ENCODE measurements at places on chromosomes 7 and 10.

DNA sequence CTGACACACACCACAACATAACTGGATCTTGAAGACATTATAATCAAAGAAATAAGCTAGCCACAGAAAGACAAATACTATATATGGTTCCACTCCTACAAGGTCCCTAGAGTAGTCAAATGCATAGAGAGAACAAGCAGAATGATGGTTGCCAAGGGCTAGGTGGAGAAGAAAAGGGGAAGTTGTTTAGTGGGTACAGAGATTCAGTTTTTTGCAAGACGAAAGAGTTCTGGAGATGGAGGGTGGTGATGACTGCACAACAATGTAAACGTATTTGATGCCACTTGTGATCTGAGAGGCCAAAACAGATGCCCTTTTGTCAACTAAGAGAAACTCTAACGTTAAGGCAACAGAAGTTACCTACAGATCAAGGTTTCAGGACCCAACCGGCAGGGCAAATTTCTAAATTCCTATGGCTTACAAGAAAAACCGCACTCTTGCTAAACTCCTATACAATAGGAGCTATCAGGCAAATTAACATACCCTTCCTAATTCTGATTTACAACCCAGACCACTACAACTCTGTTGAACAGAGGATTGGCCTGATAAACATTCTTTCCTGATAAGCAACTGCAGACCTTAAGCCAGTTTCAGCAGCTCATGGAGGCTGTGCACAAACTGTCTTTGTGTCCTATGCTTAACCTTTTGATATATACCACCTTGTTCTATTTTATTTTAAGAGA is 69.0 kb downstream of the FAM107B start:
- DNase-seq = no peak

- DNase-seq = no peak
These were observed 4.5 kb downstream of the PTER start for GRCh38 chr10:16441173-16441840.

- no peak for DNase-seq
These were observed 38.3 kb upstream of the PRLHR start for GRCh38 chr10:118633786-118634185.

GRCh38 chr10:47040041-47040491 is 128.8 kb downstream of the PTPN20 start:
- DNase-seq = no peak

- no peak for DNase-seq
These were observed 112.0 kb downstream of the ZEB1 start for GRCh38 chr10:31431021-31431420.

DNA sequence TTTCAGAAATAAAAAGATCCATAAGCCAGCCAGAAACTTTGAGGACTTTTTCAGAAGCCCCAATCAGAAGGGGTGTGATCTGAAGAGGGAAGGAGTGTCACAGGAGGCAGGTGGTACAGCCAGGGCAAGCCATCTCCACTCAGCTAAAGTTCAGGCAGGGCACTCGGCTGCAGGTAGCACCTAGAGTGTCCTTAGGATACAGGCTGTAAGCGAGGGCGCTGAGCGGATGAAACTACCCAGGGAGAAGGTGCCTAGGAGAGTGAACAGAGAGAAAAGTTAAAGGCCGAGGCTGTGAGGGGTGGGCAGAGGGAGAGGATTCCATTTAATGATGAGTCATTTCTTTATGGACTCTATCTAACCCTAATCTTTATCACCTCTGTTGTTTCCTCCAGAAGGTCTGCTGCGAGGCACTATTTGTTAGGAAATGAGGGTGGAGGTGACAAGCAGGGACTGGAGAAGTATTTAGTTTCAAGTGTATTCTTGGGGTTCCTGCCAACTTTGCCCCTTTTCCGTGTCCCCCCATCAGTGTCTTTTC is 29.8 kb upstream of the ZCCHC24 start:
- no peak for DNase-seq

DNA sequence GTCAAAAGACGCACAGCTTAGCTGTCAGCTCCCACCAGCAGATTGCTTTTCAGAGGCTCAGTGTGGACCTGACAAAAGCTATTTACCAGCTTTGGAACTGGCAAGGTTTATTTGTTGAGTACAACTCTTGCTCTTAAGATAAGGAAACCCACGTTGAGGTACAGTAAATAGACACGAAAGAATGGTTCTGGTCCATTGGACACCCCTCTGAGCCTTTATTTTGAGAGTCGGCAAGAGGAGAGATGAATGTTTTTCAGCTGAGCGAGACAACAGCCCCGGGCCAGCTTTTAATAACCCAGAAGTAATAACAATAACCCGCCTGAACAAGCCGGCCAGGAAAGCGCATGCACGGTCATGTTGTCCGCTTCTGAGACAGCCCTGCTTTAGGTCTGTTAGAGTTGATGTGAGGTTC is 49.0 kb downstream of the WNT2 start:
- no peak for DNase-seq

GRCh38 chr10:3987143-3987974 is 202.3 kb upstream of the KLF6 start:
- no peak for DNase-seq

- DNase-seq = peak; percentile 3
These were observed 63.0 kb downstream of the INSIG1 start for GRCh38 chr7:155360495-155361345.

DNA sequence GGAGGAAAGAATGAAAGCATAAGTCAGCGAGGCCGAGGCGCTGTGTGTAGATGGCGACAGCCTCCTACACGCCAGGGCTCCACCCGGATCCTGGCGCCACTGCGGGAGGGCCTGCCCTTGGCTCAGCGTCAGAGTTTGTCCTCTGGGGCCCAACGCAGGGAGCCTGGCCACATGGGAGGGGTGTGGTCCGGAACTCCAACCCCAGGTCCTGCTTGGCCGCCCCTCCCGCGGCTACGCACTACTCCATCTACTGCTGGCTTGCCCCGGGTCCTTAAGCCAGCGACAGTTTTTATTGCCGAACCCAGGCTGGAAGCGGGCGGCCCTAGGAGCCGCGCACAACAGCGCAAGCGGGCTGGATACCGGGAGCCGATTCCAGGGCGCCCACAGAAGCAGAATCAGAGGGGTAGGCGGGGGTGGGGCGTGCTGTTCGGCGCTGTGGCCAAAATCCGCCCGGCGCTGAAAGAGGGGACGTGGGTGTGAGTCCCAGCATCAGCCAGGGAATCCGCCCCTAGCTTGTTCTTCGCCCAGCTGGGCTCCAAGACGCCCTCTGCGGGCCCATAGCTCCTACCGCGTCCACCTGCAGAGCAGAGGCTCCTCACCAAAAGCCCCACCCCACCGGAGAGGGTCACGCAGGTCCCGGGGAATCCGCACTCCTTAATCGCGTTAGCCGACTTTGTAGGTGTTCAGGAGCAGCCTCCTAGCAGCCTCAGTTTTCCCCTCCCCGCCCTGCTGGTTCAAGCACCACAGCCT is 4.5 kb downstream of the KAZALD1 start:
- peak; percentile 46 for DNase-seq

GRCh38 chr10:68938117-68938516 is 17.9 kb upstream of the DDX21 start:
- DNase-seq = no peak

DNA sequence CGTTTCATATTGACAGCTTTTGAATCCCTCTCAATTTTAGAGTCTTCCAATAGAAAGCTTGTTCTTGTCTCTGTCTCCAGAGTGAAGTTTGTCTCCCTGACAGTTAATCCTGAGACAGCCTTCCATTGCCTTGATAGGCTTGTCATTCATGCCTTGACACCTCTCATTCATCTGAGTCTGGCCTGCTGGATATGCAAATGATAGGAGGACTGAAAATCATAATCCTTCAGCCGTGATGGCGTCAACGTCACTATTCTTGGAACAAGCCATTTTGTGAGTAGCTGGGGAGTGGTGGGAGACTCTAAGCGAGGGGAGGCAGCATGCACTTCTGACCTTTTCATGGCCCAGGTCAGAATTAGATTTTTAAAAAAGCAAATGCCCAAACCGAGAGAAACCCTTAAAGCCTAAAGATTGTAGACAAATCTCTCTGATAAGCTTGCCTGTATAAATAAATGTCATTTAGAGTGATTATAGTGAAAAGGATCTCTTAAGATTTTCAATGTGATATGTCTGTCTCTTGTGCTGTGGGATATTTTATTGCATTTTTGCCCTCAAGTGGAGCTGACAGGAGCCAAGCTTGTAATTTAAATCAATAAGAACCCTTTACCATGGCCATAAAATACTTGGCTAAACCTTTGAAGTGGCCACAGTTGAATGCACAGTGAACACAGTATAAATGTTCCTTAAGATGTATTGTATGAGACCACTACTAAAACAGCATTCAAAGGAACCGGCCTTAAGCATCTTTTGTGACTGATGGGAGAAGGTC is 148.8 kb downstream of the SNX10 start:
- no peak for DNase-seq

- DNase-seq = no peak
These were observed 102.6 kb upstream of the DDC start for GRCh38 chr7:50667789-50668226.

DNA sequence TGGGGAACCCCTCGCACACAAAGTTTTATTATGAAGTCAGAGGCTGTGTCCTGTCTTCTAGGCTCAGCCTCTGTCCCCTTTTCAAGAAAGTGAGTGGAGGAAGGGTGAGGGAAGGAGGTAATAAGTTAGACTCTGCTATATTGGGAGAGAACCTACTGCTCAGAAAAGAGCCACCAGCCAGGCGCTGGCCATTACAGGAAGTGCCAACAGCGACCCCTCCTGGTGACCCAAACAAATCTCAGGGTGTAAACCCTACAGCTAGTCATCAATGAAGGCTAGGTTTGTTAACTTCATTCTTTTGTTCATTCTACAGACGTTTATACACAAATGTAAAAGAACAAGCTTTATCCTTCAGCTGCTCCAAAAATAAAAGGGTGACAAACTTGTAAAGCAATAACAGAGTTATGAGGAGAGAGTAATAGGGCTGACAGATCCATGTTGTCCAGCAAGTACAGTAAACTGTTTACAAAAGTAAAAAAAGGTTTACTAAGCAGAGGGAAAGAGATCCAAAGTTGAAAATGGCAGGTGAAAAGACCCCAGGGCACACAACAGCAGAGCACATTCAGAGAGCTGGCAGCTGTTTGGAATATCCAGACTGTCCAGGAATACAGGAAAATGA is 82.7 kb downstream of the FAM204A start:
- peak; percentile 52 for DNase-seq

- peak; percentile 67 for DNase-seq
These were observed 134.4 kb downstream of the ITGA8 start for GRCh38 chr10:15585303-15585715.

- no peak for DNase-seq
These were observed 61.0 kb downstream of the STEAP1B start for GRCh38 chr7:22438994-22439393.

DNA sequence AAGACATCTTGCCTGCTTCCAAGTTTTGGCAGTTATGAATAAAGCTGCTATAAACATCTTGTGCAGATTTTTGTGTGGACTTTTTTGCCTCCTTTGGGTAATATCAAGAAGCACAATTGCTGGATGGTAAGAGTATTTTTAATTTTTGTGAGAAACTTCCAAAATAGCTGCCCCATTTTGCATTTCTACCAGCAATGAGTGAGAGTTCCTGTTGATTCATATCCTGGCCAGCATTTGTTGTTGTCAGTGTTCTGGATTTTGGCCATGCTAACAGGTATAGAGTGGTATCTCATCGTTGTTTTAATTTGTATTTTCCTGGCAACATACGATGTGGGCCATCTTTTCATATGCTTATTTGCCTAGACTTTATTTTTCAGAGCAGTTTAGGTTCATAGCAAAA is 53.9 kb downstream of the BTAF1 start:
- DNase-seq = no peak

DNA sequence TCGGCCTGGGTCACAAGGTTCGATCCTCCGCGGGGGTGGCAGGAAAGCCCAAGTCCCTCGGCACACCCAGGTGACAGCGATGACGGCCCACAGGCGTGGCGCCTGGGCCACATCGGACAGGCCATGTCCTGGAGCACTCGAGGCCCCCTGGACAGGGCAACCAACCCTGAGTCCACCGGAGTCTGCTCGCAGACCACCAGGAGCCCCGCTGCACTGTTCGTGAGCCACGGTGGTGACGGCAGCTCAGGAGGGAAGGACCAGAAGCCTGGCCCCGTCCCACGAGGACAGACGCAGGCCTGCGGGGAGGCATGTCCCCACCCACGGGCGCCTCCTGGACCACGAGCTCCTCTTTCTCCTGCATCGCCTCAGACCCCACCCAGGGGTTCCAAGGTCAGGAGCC is 22.4 kb upstream of the GPR146 start:
- DNase-seq = no peak

DNA sequence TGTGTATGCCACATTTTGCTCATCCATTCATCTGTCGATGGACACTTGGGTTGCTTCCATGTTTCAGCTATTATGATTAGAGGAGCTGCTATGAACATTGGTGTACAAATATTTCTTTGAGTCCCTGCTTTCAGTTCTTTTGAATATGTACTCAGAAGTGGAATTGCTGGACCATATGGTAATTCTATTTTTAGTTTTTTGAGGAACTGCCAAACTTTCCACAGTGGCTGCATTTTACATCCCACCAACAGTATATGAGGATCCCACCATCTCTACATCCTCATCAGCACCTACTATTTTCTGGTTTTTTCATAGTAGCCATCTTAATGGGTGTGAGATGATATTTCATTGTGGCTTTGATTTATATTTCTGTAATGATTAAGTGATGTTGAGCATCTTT is 44.7 kb upstream of the ZMIZ2 start:
- no peak for DNase-seq

- DNase-seq = no peak
These were observed 64.4 kb upstream of the HECTD2 start for GRCh38 chr10:91345716-91346115.

DNA sequence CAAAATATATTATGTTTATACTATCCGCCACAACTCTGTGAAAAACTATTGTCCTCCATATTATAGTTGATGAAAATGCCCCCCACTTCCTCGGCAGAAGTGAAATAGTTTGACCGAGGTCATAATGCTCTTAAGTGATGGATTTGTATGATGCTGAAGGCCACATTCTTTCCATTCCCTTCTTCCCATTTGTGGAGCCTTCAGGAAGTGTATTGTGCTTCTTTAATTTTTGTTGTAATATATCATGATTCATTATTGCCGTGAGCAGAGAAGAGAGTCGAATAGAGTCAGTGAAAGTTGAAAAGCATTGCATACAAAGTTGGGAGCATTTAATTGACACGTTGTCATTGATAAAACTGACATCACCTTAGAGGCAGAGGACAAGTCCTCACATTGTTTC is 460.3 kb downstream of the SUGCT start:
- no peak for DNase-seq

DNA sequence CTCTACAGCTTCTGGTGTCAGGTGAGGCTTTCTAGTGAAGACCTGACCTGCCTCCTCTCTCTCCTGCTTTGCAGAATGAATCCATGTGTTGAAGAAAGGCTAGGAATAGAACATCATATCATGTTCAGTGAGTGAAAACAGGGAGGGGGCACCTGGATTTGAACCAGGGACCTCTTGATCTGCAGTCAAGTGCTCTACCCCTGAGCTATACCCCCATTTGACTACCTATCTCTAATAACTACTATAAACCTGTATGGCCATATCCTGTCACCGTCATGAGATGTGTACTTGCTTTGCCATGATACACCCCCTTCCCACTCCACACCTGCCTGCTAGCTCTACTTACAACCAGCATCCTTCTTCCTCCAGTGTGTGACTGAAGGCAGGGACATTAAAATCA is 91.3 kb upstream of the ZNF746 start:
- DNase-seq = no peak

- no peak for DNase-seq
These were observed 487.4 kb downstream of the PLXDC2 start for GRCh38 chr10:20303453-20304152.

- peak; percentile 53 for DNase-seq
These were observed 80.7 kb upstream of the SEC61G start for GRCh38 chr7:54839575-54840213.

GRCh38 chr7:78019447-78020135 is 221.0 kb downstream of the PHTF2 start:
- DNase-seq = peak; percentile 83

All from head of caudate nucleus (tissue), 42 donors.